ENCODE measurements at places on chromosomes 1 and 21.

DNA sequence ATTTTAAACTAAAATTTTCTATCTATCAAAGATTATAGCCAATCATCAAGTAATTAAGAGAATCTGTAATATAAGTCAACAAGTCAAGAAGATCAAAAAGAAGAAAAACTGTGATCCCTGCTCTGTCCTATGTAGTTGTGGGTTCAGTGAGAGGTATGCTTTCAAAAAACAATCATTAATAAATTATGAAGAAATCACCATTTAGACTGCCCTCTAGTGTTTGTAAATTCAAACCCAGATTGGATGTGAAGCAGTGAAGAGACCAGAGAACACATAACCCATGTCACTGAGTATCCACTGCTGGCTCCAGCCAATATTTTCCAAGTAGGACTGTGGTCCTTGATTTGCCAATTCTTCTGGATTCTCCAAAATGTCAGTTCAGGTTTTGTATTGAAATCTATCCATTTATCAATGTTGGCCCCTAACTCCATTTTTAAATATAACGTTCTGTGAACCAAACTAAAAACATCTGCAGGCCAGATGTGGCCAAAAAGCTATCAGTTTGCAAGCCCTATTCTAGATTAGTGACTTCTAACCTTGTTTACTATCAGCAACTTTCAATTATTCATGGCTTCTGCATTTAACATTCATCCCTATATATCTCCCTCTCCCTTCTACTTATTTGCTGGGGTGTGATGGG lies 467.5 kb upstream of the CXADR start:
- DNase-seq: no peak

DNA sequence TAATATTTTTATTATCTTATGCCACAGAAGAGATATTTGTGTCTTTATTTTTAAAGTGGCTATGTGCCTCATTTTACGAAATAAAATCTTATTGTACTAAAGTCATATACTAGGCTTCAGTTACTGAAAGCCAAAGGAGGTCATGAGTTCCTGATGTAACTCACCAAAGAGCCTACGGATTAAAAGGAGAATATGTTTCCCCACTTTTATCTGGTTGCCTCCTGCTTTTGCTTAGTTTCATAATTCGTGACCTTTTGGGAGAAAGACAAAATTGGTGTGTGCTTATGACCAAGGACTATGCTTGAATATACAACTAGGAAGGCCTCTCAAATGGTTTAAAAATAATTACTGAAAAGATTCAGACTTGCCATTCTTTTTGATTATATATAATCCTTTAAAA lies 18.2 kb upstream of the AHCTF1 start:
- no peak for DNase-seq

DNA sequence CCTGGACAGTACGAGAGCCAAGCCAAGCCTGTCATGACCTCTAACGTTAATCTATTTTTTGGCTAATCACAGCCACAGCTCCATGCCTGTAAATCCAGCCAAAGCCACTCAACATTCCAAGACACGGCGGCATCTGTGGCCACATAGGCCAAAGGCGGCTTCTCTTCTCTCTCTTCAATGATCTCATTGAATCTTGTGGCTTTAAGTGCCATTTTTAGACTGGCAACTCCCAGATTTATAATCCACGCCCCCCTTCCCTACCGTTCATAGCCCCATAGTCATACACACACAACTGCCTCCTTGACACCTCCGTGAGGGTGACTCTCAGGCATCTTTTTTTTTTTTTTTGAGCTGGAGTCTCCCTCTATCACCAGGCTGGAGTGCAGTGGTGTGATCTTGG lies 5.7 kb upstream of the SELENON start:
- no peak for DNase-seq

GRCh38 chr1:181910905-181911304 lies 150.6 kb downstream of the ZNF648 start:
- DNase-seq: no peak

DNA sequence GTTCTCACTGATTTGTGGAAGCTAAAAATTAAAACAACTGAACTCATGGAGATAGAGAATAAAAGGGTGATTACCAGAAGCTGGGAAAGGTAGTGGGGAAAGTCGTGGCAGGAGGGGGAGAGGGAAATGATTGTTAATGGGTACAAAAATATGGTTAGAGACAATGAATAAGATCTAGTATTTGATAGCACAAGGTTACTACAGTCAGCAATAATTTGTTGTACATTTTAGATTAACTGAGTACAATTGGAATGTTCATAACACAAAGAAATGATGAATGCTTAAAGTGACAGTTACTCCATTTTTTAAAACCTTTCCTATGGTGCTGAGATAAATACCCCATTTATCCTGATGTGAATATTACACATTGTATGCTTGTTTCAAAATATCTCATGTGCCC lies 102.3 kb downstream of the DTL start:
- DNase-seq: no peak

- peak; percentile 23 for DNase-seq
Measured at GRCh38 chr21:34086887-34087306, 13.5 kb downstream of the MRPS6 start.

DNA sequence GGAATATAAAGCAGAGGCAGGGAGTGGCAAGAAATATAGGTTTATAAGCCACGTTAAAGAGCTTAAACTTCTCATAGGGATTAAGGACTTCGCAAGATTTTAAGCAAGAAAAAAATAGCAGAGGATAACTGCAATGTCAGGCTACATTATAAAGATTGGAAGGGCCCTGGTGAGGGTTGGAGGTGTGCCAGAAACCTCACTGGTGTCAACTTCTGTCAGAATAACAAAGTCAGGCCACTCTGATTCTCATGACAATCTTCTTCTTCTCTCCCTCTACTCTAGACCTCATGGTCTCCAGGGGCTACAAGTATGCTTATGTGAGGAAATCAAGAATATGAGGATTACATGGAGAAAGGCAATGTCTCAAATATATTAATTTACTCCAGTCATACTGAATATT lies 32.6 kb upstream of the FMO2 start:
- no peak for DNase-seq

DNA sequence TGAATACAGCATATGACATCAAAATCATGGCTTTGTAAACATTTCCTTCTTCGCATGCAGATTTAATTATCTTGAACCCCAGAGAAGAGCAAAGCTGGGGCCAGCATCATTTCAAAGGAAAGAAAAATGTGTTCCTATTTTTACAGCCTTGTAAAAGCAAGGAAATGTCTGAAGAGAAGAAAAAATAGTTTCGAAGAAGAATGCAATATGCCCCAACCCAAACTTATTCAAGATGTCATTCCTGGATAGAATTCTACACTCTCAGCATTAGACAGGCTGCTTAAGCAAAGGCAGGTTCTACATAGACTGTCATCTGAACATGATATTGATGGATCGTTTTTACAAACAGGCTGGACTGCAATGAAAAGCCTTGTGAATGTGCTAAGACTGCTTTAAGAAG lies 900.8 kb downstream of the TTLL7 start:
- no peak for DNase-seq

GRCh38 chr1:80059940-80060339 lies 1053.4 kb upstream of the ADGRL4 start:
- no peak for DNase-seq

GRCh38 chr1:93605812-93606512 lies 75.7 kb downstream of the BCAR3 start:
- DNase-seq: no peak

DNA sequence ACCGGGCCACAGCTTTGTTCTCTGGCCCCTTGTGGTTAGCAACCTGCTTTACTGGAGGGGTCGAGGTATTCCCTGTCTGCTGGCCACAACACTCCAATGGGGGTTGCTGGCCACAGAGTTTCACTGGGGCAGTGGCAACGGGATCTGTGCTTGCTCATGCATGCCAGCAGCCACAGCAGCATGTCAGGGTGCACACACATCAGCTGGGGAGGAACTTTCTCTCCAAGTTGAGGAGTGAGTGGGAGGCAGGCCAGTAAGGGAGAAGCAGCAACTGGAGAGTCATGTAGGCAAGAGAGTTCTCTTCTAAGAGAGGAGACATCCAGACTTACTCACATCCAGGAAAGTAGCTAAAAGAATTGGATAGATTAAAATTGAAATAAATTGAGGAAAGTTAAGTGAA lies 38.0 kb downstream of the SAMD13 start:
- no peak for DNase-seq

DNA sequence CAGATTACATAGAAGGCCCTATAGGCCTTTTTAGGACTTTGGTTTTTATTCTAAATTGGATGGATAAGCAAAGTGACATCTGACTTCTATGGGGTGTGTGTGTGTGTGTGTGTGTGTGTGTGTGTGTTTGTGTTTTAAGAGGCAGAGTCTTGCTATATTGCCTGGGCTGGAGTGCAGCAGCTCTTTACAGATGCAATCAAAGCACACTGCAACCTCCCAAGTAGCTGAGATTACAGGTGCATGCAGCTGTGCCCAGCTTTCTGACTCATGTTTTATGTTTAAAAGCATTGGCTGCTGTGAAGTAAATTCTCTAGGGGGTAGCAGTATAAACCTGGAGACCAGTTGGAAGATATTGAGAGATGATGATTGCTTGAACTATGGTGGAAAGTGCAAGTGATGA lies 12.4 kb upstream of the EVI5 start:
- no peak for DNase-seq

DNA sequence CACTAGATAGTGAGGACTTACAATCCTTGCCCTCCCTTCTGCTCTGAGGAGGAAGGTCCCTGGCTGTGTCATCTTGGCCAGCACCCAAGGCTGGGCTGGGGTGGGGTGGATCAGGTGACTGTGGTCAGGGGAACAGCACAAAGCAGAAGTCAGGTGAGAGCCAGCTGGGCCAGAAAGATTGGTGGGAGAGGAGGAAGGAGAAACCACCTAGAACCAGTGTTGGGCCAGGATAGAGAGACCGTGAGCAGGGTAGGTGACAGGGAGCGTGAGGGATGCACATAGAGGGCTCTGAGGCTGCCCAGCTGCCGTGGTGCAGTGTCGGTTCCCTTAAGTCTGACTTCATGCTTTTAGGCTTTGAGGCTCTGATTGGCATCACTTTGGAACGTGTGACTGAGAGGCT lies 22.7 kb downstream of the NCF2 start:
- DNase-seq: no peak

- no peak for DNase-seq
Measured at GRCh38 chr1:212512816-212513559, 80.3 kb downstream of the NENF start.

- no peak for DNase-seq
Measured at GRCh38 chr1:49200738-49201137, 424.0 kb upstream of the BEND5 start.

GRCh38 chr1:207028884-207029650 lies 3.5 kb downstream of the C1orf116 start:
- DNase-seq: no peak

DNA sequence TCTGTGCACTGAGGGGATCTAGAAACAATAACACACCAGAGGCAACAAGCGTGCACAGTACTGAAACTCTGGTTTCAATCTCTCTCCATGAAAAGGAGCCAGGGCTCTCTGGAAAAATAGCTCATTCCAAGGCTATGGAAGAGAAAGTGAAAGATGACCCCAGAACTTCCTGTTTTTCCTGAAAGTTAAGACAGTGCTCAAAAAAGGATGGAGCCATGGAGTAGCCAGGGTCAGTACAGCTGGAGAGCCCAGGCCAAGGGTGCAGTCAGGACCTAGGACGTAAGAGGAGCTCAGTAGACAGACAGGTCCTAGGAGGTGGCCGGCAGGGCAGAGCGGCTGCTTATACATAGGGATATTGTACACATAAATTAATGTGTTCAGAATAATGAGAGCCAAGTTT lies 19.1 kb downstream of the NOL9 start:
- no peak for DNase-seq

DNA sequence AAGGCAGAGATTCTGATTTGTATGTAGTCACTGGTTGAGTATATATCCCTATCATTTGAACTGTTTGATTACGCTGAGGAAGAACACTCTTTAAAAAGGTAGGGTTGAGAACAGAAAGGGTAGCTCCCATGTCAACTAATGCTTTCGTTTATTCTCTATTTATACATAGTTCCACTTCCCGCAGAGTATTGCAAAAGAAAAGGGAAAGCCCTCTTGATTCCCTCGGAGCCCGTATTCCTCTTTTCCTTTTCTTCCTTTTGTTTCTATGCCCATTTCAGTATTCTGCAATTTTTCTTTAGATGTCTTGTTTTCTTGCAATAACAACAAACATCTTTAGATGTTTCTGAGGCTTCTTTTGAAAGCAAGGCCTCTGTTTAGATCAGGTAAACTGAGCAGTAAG lies 78.2 kb downstream of the DNTTIP2 start:
- DNase-seq: no peak

DNA sequence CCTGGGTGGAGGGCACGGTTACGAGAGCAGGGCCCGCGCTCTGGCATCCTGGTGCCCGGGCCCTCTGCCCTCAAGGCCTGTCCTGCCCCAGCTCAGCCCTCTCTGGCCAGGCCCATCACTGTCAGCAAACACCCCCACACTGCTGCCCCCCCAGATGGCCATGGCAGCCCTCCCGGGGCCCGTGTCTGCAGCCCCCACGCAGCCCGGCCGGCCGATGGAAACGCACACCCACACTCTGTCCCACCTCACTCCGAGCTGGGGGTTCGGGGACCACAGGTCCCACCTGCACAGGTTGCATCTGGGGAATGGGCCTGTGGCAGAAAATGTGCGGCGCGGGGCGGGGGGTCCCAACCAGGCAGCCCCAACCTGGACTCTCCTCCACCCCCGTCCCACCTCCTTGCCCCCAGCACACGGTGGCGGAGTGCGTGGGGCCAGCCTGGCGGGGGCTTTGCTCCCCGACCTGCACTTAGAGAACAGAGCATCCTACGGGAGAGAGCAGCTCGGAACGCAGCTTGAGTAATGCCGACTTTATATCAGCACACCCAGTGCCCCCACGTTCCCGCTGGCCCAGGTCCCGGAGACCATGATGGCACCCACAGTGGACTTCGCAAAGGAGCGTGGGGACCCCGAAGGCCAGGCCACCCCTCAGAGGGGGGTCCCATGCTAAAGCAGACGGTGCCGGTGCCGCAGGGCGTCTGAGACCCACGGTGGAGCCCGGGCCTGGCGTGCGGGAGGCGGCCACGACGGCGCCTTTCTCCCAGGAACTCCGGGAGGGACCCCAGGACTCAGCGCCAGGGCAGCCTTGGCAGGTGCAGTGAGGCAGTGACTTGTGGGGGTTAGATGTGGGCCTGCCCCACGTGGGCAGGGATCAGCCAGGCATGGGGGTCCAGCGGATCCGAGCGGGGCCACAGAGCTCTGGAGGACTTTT lies 7.5 kb upstream of the RNF223 start:
- DNase-seq: no peak

GRCh38 chr1:42658877-42659337 lies 684 bp downstream of the PPIH start:
- DNase-seq: no peak

GRCh38 chr1:218262259-218262658 lies 22.8 kb upstream of the RRP15 start:
- no peak for DNase-seq

DNA sequence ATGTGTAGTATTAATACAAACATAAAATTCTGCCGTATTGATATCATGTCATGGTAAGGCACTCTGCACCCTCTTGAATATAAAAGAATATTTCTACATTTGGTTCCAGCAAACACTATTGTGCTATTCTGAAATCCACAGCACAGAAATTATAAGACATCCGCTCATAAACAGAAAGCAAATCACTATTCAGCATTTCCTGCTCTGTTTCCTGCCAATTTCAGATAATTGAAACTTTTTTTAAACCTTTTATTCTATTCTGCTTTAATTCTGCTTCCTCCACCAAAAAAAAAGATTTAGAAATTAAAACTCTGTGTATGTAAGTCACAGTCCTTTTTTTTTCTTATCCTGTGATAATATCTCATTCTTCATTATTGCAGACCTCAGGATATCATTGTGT lies 39.6 kb upstream of the PLEKHO1 start:
- peak; percentile 41 for DNase-seq

All from CD4-positive, alpha-beta T cell treated with Interleukin-12 subunit alpha and Interleukin-12 subunit beta, for 1 hour (primary cell).